Inflammatory macrophage treated with lipopolysaccharide for 4 hours (primary cell): ENCODE measurements at places on chromosomes 5 and 9.

DNA sequence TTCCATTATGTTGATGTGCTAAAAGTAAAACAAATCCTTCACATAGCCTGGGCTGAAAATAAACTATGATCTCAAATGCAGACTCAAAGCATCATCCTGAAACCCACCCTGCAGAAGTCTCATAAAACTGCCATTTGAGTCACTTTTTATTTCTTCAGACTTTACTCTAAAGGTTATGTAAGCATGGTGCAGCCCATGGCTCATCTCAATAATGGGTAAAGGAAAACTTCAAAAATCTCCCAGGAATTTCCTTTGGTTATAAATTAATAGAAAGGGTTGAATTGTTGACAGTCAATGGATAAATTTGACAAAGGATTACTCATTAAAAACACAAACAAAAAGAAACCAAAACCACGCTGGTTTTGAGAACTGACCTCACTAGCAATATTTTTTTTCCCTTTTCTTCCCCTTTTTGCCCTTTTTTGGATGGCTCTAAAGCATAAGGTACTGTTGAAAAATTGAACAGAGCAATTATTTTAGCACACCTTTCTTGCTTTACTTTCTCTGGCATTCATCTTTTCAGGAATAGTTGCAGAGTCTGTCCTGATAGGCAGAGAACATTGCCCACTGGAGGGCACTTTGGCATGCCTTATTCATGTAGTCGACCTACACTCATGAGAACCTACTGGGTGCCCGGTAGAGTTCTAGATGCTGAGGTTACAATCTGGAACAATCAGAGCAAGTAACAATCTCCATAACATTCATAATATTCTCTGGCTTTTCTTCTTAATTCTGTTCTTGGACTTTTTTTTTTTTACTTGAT is 191.4 kb downstream of the TMEM167A start:
- DNase-seq = peak; percentile 77

GRCh38 chr9:112761912-112762655 is 11.5 kb downstream of the SNX30 start:
- no peak for DNase-seq

DNA sequence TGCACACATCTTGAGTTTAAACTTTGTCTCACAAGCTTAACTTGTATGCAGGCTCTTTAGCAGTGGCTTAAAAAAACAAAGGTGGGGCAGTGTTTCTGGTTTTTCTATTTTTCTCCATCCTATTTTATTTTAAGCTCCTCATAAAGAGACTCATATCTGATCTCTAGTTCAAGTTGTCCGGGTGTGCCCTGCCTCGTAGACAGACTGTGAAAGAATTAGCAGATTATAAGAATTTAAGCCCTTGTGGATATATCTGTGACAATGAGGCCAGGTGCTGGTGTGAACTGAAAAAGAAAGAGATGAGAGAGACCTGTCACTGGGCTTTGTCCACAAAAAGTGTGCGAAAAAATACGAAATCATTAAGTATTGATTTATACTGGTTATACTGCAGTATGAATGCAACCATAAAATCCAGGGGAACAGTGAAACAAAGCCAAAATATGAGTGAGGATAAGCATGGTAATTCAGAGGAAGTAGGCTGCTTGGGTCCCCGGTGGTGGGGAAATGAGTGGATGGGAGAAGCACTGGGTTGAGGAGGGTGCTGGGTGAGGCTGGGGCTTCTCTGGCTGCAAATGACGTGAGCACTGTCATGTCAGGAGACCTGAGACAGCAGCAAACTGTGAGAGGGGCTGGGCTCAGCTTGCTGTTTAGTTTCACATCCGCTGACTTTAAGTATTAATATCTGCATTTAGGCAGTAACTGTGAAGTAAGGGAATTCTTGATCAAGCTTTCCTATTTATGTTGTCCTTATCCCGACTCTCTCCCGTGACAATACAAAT is 179.7 kb upstream of the ANKRD55 start:
- peak; percentile 95 for DNase-seq

- DNase-seq = no peak
Measured at GRCh38 chr5:6402939-6403338, 24.6 kb upstream of the MED10 start.

DNA sequence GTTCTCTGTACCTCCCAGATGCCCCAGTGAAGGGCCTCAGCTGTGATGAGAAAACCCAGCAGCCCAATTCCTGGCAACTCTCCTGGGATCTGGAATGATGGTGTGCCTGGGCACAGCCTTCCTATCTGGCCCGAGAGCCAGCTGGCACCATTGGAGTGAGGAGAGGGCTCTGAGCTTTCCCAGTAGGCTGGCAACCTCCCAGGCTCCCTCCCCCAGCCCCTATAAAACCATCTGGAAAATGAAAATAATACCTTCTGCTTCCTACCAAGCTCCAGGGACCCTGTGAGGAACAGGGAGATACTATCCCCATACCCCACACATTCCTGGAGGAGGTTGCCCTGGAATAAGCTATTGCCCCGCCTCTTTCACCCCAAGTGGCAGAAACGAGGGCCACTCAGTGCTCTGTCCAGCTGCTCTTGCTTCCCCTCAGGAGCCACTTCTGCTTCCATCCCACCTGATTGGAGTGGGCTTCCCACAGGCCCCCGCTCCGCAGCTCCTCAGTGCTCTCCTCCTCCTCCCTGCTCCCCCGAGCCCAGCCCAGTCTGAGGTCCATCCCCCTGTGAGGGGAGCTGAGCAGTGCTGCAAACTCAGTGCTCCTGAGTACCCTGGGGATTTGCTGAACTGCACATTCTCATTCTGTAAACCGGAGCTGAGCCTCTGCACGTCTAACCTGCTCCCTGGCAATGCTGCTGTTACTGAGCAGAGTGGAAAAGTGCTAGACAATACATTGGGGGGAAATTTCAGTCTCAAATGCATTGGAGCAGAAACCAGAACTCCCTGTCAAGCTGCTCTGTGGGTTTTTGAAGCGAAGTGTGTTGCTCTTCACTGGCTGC is 74.7 kb downstream of the THBS4 start:
- DNase-seq = no peak

GRCh38 chr5:83118471-83118870 is 41.1 kb downstream of the XRCC4 start:
- no peak for DNase-seq

DNA sequence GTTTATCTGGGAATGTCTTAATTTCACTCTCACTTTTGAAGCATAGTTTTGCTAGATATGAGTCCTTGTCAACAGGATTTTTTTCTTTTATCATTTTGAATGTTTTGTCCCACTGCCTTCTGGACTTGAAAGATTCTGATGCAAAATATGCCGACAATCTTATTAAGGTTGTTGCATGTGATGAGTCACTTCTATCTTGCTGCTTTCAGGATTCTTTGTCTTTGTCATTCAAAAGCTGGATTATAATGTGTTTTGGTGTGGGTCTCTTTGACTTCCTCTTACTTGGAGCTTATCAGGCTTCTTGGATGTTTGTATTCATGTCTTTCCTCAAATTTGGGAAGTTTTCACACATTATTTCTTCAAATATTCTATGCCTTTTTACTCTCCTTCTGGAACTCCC is 33.8 kb downstream of the PLEKHG4B start:
- no peak for DNase-seq

- no peak for DNase-seq
Measured at GRCh38 chr5:84411832-84412605, 27.3 kb upstream of the EDIL3 start.

GRCh38 chr9:106334081-106334480 is 528.9 kb upstream of the ZNF462 start:
- no peak for DNase-seq

GRCh38 chr9:124333203-124333579 is 75.4 kb downstream of the NEK6 start:
- no peak for DNase-seq

- DNase-seq = no peak
Measured at GRCh38 chr9:70789086-70789485, 332.3 kb downstream of the TRPM3 start.

- no peak for DNase-seq
Measured at GRCh38 chr5:83512061-83512745, 40.7 kb downstream of the VCAN start.

DNA sequence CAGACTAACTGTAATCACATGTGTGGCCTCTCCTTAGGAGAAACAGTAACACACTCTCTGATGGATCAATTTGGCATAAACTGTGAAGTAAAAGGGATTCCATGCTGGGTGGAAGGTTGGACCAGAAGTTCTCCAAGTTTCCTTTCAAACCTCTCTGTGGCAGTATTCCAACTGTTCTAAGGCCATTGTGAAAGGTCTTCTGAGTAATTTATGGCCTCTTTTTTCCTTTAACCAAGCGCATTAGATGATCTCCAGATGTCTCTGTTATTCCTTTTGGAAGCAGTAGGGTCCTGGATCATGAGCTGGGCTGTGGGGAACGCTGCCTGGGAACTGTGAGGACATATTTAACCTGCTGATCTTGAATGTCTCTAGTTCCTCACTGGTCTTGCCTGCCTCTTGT is 80.6 kb upstream of the IL6ST start:
- no peak for DNase-seq

GRCh38 chr9:109466623-109467590 is 31.2 kb downstream of the PTPN3 start:
- DNase-seq = no peak

DNA sequence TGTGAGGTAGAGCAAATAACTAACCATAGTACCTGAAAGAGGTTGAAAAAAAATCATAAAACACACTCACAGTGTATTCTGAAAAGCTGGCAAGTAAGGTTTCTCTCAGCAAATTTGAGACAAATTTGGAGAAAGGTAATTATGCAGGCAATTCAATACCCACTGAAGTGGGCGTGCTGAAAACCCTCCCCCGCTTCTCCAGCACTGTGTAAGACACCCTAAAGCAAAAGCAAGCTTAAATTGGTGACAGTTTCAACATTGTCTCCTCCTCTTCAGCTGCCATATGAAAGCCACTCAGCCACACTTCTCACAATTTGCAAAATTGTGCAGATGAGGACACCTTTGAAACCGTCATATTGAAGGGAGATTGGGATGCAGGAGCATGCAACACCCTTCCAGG is 322.3 kb upstream of the CDH6 start:
- no peak for DNase-seq

GRCh38 chr9:18421391-18421790 is 52.6 kb upstream of the ADAMTSL1 start:
- no peak for DNase-seq

DNA sequence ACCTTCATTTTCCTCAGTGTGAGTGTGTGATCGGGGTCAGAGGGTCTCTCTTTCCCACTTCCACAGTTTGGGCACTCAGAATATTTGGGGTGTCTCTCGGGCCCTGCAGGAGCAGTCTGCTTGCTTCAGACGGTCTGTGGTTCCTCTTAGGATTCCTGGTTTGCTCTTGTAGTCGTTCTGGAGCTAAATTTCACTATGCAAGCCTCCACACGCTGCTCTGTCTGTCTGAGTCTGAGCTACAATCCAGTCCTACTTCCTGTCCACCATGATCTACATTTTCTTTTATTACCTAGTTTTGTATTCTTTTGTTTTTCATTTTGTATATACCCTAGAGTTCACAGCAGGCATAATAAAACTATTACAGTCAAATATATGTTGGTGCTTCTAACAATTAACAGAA is 1967.3 kb upstream of the NUDT12 start:
- no peak for DNase-seq

- DNase-seq = no peak
Measured at GRCh38 chr5:172002840-172003512, 3.5 kb downstream of the FBXW11 start.

GRCh38 chr5:150778517-150779396 is at the start of gene SMIM3:
TSS of gene SMIM3 (plus strand) at chr5:150778757. CDS start at chr5:150795441, 16,684 bp downstream.
- peak; percentile 83 for DNase-seq

DNA sequence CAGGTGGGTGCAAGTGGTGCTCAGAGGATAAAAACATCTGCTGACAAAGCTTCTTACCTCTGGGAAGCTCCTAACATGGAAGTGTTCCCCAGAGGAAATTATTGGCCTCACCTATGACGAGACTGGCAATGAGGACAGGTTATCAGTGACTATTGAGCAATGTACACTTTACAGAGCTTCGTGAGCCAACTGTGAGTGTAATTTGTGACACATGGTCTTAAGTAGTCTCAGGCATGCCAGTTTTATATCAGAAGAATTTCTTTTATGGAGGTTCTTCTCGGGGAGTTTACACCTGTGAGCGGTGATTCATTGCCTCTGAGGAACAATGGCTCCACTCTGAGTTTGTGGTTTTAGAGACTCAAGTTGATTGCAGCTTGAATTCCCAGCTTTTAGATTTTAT is 11.3 kb downstream of the ANKDD1B start:
- no peak for DNase-seq

DNA sequence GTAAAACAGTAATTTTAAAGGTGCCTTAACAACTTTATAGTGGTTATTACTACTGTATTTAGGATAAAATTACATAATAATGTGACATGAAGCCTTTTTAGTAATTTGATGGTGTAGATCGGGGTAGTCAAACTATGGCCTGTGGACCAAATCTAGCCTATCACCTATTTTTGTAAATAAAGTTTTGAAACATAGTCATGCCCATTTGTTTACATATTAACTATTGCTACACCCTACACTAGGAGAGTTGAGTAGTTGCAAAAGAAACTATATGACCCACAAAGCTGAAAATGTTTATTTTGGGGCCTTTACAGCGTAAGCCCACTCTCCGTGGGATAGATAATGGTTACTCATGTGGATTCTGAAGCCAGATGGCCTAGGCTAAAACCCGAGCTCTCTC is 6.2 kb downstream of the CEP78 start:
- no peak for DNase-seq

DNA sequence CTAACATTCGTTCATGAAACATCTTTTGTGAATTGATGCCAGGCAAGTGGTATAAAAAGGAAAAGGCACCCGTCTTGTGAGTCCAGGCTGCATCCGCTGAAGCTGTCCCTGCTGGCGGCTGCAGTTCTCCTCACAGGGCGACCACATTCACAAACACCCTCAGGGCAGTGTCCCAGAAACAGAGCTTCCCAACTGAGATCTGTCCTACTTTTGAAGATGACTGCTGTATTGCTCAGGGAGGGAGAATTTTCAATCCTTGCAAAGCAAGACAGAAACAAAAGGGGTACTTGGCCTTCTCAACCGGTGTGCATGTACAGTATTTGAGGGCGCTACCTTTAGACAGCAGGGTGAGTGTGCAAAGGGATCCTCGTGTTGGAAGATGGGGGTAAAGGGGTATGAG is 316.1 kb downstream of the GADD45G start:
- DNase-seq = no peak

- DNase-seq = no peak
Measured at GRCh38 chr5:43099640-43100039, 21.1 kb upstream of the ZNF131 start.

DNA sequence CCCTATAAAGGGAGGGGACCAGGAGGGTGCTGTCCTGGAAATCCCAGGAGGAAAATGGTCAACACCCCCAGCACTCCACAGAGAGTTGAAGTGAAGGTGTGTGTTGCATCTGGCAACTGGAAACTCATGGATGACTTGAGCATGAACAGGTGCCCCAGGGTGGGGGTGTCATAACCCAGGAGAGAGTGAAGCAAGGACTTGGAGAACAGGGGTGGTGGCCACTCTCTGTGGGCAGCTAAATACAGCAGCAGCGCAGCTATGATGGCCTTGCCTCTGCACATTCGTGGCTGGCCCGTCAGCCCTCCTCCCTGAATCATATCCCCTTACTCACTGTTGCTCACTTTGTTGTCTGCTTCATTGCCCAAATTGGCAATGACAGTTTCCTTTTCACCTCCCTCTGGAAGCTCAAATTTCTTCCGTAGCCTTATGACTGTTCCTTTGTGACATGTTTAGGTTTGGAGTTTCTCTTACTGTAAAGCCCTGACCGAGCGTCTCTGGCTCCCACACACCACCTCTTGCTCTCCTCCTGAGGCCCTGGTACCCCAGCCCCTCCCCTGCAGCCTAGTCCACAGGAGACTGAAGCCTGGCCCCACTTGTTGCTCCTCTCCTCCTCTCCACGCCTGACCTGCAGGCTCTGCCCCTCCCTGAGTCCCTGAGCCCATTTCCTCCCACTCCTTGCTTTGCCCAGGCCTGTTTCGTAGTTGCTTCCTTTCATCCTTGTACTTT is 185.8 kb downstream of the CD180 start:
- no peak for DNase-seq
